ENCODE measurements at places on chromosomes 5 and 9.

DNA sequence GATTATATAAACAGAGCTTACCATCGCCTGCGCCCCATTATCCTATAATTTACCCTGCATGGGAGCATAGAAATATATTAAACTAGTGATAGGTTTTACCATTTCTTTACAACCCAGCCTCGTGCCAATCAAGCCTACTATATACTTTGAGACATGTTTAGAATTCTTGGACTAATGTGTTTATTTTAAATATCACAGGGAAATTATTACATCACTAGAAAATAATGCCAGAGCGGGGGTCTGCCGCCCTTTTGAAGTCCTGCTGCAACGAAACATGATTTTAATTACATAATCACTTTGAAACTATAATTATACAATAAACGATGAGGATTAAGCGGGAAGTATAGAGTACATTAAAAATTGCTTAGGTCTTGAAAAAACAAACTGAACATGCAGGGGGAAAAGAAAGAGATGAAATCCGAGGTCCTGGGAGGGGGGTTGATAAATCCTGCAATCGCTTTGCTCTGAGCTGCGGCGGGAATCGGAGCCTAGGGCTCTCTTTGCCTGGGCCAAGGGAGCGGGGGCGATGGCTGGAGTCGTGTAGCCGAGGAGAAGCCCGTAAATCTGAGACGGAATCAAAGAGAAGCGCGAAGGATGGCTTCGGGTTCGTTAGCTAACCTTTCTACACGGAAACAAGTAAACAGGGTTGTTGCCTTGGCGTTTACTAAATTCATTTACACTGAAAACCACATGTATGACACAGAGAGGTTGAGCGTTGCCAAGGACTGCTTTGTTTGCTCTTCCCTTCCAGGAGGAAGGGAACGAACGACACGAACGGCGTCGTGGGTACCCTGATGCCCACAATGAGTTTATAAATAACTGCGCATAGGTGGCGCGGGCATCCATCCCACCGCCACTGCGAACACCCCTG lies 127.6 kb downstream of the TMEM174 start:
- no peak for DNase-seq

GRCh38 chr9:27539479-27540441 lies 10.1 kb upstream of the MOB3B start:
- no peak for DNase-seq

GRCh38 chr5:136802383-136802782 lies 437.0 kb upstream of the TRPC7 start:
- no peak for DNase-seq

GRCh38 chr5:148760945-148761638 lies 65.3 kb upstream of the ADRB2 start:
- DNase-seq: no peak

GRCh38 chr9:6590772-6591384 lies 54.7 kb downstream of the GLDC start:
- no peak for DNase-seq

GRCh38 chr5:86118542-86118941 lies 499.2 kb upstream of the COX7C start:
- no peak for DNase-seq

- no peak for DNase-seq
Measured at GRCh38 chr5:134252671-134253070, 26.8 kb upstream of the PPP2CA start.

DNA sequence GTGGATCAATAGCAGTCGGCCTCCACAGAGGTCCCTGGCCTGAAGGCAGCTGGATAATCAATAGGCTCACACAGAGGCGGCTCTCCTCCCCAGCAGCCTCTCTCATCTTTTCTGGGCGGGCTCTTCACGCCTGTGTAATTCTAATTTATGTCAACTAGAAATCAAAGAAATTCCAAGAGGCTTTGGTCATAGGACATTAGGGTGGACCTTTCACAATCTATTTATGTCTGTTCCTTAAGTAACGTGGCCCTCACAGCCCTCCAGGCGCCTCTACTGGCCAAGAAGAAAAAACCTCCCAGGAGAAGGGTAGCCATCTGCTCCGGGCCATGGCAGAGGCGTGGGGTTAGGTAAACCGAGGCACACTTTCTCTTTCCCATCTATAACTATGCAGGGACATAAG lies 205.1 kb upstream of the EFNA5 start:
- no peak for DNase-seq

DNA sequence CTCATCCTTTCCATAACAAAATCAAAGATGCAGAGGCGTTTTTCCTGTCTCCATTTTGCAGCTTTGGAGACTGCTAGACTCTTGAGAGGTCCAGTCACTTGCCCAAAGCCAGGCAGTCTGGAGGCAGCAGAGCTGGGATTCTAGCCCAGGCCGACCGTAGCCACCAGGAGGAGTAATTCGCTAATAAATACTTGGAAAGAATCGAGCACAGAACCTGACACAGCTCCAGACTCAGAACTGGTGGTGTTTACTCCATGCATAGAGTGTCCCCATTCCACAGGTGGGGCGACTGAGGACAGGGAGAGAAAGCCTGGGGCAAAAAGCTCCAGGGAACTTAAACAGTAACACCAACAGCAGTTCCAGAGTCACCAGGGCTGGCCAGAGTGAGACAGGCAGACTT lies 10.7 kb upstream of the CERCAM start:
- no peak for DNase-seq
